ENCODE measurements at places on chromosomes 6 and 20. TPM values are rescaled to one million over a fixed set of nuclear protein-coding genes. Genes with fewer than 3 reads are reported as not detected.

CTAGE9 gene
- total RNA-seq = not detected

NCR2 gene
- not detected for total RNA-seq

IP6K3 gene
- total RNA-seq = 9.0 TPM

TAPBP gene
- 102 TPM for total RNA-seq

TIAM2 gene
- 13.8 TPM for total RNA-seq

BANF2 gene
- not detected for total RNA-seq

RAET1E gene
- total RNA-seq = not detected

PPIL4 gene
- total RNA-seq = 29.8 TPM

CST7 gene
- not detected for total RNA-seq

DEFB112 gene
- not detected for total RNA-seq

CENPW gene
- total RNA-seq = 12.1 TPM

KHDC1L gene
- total RNA-seq = not detected

NRN1 gene
- total RNA-seq = not detected

PRRT1 gene
- total RNA-seq = 1.3 TPM

TSBP1 gene
- not detected for total RNA-seq

TOX2 gene
- not detected for total RNA-seq

ZC2HC1B gene
- total RNA-seq = not detected

DNA sequence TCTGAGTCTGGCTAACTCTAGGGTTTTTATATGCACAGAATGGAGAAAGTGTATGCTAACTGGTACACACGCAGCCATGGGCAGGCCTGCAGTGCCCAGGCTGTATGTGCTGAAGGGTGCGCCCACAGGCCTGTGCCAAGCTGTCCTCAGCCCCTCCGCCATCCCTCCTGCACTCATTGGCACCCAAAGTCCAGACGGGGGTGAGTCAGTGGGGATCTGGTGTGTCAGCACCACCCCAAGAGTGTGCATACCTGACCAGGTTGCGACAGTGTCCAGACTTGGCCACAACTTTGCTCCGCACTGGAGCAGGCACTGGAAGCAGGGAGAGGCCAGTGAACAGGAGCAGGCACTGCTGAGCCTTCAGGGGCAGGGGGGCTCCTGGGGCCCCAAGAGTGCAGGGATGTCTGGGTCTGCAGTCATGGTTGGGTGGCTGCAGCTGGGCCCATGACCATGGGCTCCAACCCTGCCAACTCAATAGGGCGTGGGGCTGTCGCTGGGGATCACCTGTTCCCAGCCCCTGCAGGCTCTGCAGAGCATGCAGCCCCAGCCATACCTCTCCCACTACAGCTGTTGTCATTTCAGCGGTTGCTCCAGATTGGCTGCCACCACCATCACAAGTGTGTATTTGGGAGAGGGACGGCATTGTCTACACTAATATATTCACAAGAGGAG is 717.8 kb downstream of the EPHA7 start:
- peak; percentile 60 for DNase-seq

DNA sequence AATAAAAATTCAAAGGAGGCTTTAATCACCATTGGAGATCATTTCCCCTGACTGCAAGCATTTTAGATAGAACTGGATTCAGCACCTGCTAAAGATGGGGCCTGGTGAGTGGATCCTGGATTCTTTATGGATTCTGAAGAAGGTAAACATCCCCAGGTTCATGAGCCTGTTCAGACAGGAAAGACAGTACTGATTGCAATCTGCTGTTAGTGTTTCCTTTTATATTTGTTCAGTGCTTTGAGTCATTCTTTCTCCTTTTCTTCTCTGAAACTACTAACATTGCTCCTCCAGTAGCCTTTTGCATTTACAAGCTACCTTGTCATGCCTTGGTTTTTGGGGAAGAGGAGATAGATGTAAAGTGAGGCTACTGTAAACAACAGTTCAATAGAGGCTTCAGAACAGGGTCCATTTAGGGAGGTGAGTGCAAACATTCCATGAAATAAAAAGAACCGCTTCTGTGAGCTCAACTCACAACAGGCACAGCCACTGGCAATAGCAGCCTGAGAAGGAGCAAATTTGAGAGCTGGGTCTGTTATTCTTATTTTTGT is 66.4 kb upstream of the PRL start:
- DNase-seq = no peak

DNA sequence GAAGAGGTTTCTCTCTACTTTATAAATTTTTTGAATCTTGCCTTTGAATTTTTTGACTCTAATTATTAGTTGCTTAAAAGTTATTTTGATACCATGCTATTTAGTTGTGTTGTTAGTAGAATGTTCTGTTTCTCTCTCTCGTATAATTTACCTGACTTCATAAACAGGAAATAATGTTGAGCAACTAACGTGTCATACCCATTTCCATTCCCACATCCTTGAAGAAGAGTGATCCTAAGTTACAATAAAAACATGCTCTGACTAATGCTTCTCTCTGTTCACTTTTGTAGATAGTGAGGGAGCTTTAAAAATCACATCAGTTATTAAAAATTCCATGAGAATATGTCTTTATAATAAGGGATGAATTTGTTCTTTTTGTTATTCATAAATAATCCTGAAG is 69.7 kb downstream of the SAMD5 start:
- no peak for DNase-seq

- DNase-seq = no peak
Measured at GRCh38 chr6:148935705-148936435, 189.0 kb downstream of the UST start.

DNA sequence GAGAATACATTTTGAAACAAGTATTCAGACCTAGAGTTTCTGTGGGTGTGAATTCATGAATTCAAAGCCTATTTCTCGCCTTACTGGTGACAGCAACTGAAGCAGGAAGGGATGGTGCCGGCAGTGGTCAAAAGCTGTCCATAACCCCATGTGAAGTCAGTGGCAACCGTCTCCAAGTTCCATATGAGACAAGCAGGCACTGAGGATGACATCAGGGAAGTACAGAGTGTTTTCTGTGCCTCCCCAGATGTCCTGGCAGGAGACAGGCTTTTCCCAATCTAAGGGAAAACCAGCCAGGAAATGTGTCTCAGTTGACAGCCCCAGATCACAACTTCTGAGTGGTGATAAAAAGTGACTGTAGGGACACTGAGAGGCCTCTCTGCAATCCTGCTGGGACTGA is 66.6 kb downstream of the HIVEP2 start:
- DNase-seq = no peak

- DNase-seq = no peak
Measured at GRCh38 chr6:150211700-150212511, 69.1 kb downstream of the PPP1R14C start.

GRCh38 chr20:49887251-49888211 is 27.8 kb downstream of the SPATA2 start:
- DNase-seq = peak; percentile 90

- no peak for DNase-seq
Measured at GRCh38 chr6:50804283-50804682, 14.4 kb upstream of the TFAP2B start.

GRCh38 chr20:2459981-2460751 is 10.4 kb downstream of the SNRPB start:
- no peak for DNase-seq

DNA sequence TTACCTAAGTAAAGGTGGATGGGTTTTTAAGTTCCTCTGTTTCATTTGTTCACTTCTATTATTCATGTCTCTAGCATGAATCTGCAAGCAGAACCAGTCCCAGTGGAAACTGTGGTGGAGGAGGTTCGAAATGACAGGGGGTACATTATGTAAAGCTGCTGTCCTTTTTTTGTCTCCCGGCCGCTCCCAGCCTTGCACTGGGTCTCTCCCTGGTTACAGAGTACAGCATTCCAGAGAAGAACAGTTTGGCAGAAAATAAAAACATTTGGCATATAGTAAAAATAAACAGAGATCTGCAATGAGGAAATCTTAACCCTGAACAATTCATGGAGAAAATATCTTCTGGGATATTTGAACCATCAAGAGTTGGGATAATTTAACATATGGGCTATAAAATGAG is 34.6 kb upstream of the TAGAP start:
- DNase-seq = no peak

- DNase-seq = no peak
Measured at GRCh38 chr20:2930538-2930937, 57.3 kb downstream of the PTPRA start.

DNA sequence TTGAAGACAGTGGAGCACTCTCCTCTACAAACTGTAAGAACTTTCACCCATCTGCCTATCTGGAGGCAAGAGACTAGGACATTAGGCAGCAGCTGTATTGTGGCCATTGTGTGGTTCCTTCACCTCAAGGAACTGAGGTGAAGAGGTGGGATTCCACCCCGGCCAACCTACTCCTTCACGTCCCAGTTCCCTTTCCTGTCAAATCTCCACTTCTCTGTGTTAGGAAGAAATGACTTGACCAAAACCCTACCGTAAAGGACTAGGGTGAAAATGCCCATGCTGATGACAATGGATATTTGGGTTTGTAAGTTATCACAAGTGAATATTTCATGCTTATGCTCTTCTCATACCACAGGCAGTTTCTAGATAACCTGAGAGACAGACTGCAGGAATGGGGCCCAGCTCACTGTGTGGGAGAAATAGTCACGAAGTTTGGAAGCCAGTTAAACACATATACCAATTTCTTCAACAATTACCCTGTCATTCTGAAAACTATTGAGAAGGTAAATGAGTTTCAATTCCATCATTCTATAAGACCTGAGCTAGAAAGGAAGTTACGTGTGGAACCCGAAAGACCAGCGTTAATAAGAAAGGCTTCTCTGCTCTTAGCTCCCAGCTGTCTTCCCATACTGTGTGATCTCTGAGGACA is 86.6 kb downstream of the ECT2L start:
- DNase-seq = no peak

DNA sequence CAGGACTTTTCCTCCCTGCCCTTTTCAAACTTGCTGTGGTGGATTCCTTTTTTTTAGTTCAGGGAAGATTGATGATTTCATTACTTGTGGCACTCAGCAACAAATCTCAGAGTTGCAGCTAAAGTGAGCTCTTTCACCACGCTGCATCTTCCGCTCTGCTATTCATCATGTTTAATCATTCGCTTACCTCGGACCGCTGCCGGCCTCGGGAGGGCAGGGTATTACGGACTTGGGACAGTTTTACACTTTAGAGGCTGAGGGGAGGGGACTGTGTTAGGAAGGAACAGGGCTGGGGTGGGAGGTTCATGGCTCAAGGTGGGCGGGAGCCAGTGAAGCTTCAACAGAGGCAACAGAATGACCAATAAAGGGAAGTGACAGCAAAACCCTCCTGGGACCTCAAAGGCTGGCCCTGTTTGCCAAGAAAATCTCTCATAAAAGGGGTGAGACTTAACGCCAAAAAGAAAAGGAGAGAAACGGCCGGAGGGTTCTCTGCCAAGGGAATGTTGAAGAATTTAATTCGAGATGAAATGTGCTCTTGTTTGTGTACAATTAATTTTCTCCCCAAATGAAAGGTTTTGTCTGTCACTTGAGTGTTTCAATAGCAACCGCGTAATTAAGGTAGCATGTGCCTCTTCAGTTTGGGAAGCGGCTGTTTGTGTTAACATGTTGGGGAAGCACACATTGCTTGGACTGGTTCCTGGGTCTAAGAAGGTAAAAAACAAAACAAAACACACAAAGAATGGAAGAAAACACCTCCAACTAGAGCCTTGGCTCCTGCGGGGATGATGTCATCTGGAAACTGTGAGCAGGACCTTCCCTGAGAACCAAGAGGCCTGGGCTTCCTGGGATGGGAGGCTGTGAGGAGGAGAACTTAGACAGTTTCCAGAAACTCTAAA is 72.5 kb upstream of the SULF2 start:
- DNase-seq = no peak

DNA sequence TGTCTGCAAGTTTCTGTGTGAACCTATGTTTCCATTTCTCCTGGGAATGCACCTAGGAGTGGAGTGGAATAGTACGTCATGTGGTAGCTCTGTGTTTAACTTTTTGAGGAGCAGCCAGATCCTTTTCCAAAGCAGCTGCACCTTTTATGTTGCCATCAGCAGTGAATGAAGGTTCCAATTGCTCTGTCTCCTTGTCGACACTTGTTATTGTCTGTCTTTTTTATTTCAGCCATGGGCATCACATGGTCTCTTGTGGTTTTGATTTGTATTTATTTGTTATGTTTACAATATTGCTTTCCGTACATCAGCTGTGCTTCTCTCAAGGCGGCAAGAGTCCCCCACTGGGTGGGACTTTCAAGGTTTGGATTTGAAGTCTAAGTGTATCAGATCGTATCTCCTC is 33.9 kb upstream of the STX16 start:
- no peak for DNase-seq

DNA sequence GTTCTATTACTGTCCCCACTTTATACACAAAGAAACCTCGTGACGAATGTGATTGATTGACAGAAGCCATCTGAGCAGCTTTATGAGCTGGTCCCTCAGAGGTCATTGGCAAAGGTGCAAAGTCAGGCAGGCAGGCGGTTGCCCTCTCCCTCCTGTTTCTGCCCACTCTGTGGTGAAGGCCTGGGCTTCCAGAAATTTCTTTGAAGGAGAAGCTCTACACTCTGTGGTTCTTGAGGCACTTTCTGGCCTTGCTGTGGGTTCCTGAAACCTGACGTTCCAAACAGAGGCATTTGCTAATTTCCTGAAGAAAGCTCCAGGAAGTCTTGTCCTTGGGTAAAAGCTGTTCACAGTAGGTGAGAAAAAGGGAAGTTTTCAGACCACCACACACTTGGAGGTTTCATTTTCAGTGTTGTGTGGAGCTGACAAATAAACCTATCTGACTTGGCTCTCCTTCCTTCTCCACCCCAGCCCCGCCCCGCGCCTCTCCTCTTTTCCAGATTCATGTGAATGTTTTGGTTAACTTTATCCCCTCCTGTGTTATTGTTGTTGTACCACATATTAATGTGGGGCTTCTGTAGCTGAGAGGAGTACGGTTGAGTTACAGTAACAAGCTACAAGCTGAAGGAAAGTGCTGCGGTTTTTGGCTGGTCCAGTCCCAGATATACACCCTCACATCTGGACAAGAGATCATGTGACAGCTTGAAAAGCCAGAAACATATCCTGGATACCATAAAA is 274.1 kb downstream of the CLIC5 start:
- no peak for DNase-seq

DNA sequence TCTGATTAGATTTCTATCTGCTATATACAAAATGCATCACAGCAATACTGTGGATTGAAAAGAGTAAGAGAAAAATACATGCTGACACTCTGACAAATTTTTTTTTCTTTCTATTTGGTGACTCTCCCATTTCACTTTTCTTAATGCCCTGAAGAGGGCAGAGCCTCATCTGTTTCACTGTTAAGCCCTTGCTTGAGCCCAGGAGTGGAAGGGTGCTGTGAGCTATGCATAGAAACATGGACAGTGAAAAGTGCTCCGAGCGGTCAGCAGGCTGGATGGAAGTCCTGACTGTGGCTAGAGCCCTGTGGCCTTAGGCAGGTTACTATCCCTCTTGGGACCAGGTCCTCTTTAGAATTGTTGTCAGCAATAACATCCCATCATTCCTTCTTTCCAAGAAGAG is 17.4 kb upstream of the CSE1L start:
- no peak for DNase-seq
